Stimulated activated CD8-positive, alpha-beta memory T cell treated with anti-CD3 and anti-CD28 coated beads, Interleukin-4, amount 100 ng/mL, for 48 hours (primary cell): ENCODE measurements at places on chromosomes 2 and 18.

GRCh38 chr2:180983468-180984242, 3.2 kb downstream of the UBE2E3 start:
- no peak for DNase-seq

GRCh38 chr2:85945586-85945985, 56.8 kb upstream of the ST3GAL5 start:
- DNase-seq = no peak

DNA sequence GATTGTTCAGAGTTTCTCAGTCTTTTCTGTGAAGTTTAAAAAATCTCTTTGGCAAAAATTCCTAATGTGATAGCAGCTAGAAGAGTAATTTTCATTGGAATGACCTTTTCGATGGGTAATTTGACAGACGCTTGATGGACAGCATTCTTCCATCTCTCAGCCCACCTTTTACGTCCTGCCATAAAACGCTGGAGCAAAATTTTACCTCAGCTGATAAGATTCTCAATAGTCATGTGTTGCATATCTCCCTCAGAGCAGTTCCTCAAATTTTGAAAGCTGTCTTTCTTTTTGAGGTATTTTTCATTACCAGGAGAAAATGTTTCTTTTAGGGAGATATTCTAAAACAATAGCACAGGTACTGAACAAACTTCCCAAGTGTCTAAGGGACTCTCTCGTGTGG, 441.4 kb downstream of the PARD3B start:
- DNase-seq = no peak

GRCh38 chr18:62809900-62810299, 94.6 kb downstream of the PHLPP1 start:
- no peak for DNase-seq

DNA sequence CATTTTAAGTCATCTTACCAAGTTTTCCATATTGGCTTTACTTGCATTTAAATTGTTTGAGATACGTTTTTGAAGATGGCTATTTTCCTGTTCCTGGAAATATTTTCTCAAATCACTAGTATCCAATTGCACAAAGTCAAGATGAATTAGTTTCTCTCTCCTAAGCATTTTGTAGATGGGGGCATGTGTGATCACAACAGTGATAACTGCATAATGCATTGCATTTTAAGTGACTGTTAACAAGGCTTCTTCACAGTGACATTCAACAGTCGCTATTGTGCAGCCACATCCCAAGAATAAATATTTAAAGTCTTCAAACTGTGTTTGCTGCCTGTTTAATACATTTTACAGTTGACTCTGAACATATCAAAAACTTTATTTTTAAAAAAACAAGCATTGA, 694.2 kb upstream of the CDH7 start:
- DNase-seq = no peak

DNA sequence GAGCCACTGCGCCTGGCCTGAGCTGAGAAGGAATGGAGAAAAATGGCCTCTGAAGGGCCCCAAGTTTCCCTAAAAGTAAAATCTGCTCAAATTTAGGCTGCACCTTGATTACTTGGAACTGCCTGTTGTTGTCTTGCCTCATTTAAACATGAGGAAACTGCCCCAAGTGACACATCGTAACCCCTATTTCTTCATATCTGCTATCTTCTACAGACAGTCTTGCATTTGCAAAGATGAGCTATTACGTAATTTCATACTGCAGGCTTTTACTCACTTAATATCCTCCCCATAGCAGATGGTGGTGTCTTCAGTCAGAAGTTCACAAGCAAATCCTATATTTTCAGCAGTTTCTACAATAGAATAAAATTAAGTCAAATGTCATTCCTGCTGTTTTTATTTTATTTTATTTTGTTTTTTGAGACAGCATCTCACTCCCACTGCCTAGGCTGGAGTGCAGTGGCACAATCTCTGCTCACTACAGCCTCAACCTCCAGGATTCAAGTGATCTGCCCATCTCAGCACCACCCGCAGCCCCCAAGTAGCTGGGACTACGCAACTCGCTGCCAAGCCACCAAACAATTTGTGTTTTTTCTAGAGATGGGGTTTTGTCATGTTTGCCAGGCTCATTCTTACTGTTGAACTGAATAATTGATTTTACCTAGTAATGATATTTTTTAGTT, 45.3 kb upstream of the NARS1 start:
- DNase-seq = no peak

- no peak for DNase-seq
Observed at GRCh38 chr2:66919286-66919685, 477.8 kb upstream of the ETAA1 start.

DNA sequence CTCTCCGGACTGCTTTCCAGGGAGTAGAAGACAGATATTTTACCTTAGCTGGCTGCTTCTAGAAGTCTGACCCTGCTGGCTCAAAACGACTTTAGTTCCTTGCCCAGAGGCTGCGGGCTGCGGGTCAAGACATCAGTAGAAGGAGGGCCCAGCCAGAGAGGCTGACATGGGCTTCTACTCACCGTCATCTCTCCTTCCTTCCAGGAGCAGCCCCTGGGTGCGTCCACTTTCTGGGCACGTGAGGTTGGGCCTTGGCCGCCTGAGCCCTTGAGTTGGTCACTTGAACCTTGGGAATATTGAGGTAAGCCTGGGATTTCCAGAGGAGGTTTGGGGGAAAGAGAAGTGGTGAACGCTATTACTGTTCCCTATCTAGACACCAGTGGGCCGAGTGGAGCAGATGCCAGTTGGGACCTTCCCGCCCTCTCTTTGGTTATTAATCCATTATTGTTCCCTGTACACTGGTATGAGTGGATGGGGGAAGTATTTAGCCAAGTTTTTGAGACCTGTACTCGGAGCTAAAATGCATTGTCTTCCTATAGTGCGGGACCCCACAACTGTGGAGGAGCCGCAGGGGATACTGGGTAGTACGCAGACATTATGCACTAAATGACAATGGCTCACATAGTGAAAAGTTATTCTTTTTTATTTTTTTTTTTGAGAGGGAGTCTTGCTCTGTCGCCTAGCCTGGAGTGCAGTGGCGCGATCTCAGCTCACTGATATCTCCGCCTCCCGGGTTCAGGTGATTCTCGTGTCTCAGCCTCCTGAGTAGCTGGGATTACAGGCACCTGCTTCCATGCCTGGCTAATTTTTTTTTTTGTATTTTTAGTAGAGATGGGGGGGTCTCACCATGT, 26.3 kb upstream of the CASP8 start:
- DNase-seq = peak; percentile 57

GRCh38 chr2:5749347-5749746, 57.2 kb downstream of the SOX11 start:
- DNase-seq = no peak

DNA sequence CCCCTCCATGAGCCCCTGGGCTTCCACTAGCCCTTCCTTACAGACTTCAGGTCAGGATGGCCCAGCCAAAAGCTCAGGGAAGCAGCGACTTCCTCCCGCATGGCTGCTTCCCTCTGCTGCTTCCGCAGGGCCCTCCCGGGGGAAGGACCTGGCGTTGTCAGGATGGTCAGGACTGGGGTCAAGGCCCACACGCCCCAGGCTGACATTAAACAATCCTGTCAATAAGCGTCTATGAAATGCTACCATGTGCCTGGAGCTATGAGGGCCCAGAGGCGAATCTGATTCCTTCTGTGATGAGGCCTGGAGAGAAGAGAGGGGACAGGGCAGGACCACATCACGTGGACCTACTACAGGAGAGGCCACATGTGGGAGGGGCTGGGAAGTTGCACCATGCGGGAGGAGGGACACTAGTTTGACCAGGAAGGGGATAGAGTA, 17.3 kb downstream of the CYS1 start:
- DNase-seq = no peak

GRCh38 chr2:206890179-206890578, 49.1 kb upstream of the CPO start:
- no peak for DNase-seq
